ENCODE measurements at places on chromosomes 1 and 21.

DNA sequence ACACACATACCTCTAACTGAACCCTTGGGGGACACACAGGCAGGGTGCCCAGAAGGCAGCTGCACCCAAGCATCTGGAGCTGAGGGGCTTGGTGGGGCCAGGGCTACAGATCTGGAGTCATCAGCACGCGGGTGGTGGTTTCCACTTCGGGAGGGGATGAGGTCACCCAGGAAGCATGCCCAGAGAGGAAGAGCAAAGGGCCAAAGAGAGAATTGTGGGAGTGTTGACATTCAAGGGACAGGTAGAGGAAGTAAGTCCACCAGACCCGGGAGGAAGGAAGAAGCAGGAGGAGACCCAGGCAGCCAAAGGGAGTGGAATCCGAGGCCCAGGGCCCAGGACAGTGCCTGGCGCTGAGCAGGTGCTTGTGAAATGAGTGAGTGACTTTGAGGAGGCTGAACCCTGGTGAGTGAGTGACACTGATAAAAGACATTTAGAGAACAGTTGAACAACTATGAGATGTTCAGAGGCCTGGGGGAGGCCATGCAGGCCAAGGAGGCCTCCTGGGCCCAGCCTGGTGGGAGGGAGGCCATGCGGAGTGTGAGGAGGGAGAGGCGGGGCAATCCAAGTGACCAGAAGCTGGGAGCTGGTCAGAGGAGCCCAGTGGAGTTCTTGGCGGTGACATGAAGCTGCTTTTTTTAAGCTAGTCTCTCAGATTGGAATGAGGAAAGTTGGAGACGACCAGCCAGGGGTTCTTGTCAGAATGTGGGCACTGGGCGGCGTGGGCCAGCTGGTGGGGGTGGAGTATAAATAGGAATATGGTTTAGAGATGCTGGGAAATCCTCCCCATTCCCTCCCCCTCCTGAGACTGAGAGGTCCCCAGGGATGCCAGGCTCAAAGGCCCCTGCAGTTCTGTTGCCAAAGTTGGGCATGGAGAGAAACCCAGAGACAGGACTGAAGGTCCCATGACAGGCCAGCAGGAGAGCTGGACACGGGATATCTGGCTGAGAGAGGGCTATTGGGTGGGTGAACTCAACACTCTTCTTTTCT, 7.9 kb downstream of the CDK18 start:
- no peak for DNase-seq

DNA sequence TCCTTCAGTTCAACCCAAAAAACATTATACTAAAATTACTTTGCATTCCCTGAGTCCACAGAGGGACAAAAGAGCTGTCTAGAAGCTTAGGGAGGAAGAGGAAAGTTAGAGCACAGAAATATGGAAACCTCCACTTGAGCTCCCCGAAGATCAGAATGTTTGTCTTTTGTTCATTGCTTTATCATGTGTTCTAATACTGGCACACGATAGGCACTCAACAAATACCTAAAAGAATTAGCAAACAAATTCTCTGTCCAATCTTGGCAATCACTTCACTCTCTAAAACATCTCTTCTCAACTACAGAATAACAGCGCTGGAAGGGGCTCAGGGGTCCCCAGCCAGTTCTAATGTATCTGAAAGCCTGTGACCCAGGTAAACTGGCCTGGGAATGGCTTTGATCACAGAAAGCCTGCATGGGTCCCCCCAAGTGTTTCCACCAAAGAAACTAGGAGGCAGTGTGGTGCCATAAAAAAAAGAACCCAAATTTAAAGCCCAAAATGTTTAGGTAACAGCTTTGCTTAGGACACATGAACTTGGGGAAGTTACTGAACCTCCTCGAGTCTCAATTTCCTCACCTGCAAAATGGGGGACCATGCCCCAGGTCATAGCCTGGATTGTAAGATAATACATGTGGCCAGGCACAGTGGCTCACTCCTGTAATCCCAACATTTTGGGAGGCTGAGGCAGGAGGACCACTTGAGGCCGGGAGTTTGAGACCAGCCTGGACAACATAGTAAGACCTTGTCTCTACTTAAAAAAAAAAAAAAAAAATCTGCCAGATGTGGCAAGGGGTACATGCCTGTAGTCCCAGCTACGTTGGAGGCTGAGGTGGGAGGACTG, 45.8 kb downstream of the SSBP3 start:
- DNase-seq: no peak

GRCh38 chr1:15245593-15246360, 1.2 kb upstream of the FHAD1 start:
- no peak for DNase-seq

GRCh38 chr1:20192364-20192763, 6.0 kb upstream of the PLA2G2C start:
- peak; percentile 12 for DNase-seq

DNA sequence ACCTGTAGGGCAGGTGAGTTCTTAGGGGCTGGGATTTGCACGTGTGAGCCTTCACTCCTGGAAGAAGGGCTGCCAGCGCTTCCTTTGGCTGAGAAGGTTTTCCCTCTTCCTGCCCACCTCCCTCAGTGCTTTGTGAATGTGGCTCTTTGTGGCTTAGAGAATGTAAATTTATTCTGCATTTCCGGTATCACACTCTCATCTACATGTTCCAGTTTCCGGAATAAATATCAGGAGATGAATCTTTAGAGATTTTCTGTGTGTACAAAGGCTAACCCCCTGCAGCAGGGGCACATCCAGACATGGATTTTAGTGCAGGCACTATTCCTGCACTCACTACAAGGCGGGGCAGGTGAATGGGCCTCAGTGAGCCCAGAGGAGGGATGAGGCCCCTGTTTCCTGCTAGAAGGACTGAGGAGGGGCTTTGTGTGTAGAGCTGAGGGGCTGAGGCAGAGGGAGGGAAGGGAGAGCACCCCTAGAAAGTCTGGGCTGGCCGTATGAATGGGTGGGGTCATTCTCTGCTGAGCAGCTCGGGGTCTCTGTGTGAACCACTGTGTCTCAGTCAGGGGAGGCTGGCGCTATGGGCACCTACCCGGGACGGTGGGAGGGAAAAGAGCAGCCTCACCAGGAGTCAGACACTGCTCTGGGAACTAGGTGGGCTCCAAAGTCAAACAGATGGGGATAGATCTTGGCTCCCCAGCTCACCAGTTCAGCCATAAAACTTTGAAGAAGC, 207.5 kb downstream of the MATN1 start:
- DNase-seq: no peak

DNA sequence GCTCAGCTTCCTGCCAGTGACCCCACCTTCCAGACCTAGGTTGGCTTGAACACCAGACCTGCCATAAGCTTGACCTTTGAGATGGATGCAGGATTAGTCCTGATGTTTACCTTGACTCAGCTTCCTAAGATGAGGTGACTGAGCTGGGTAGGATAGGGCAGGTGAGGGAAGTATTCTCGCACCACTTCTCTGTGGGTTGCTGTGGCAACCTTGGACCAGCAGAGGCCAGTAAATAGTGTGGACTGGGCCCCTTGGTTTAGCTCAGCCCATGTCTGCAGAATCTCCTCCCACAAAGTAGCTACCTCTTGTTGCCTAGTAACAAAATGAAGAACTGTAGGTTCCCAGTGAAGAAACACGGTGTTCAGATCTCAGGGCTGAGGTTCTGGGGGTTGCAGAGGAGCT, 8.4 kb downstream of the RPS6KA1 start:
- DNase-seq: no peak

- no peak for DNase-seq
Observed at GRCh38 chr1:64505232-64505943, 35.5 kb downstream of the CACHD1 start.

DNA sequence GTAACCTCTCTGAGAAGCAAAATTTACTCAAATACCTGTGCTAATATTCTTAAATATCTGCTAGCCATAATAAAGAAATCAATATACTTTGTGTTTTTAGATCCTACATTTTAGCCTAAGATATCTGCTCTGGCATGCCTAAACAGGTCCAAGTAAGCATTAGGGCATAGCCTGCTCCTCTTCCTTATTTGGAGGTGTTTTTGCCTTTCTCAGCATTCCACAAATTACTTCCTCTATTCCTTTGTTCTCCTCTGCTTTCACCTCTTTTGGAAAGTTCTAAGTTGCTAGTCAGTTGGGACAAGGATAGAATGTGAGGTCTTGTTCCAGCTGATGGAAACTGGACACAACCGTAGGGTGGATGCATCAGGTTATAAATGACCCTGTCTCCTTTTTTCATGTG, 7.2 kb upstream of the OR10X1 start:
- no peak for DNase-seq

DNA sequence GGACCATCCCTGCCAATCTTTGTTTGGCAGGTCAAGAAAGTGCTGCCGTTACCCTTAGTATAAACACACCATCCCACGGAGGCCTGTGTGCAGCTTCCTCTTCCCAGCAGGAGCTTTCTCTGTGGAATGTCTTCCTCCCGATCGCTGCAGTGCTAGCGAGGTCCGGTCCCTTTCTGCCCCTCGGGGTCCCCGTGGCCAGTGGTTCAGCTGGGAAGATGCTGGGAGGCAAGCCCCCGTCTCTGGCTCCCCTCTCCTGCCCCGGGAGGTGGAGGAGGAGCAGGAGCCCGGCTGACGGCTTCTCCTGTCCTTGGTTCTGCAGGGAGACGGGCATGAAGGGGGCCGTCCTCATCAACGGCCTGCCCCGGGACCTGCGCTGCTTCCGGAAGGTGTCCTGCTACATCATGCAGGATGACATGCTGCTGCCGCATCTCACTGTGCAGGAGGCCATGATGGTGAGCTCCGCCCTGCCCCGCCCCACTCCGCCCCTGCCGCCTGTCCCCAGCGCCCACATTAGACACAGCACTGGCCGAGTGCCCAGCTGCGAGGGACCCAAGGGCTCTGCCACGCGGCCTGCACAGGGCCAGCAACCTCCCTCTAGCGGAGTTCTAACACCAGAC, 42.1 kb downstream of the TFF3 start:
- no peak for DNase-seq

GRCh38 chr1:25704267-25704691, 87.7 kb downstream of the MAN1C1 start:
- DNase-seq: no peak

DNA sequence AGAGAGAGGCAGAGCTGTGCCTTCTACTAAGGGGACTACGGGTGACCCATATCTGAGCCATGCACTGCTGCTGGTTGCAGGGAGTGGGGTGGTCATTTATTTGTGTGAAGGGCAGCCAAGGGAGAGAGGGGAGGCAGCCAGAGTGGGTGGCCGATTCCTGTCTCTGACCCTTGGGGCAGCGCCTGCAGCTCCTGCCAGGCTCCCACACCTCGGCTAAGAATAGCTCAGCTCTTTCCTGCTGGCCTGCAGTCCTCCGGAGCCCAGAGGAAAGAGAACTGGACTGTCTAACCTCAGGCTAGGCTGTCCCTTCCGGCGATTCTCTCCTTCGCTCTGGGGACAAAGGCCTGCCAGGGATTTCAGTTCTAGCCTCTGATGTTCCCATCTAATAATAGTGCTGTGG, 11.6 kb upstream of the CD34 start:
- no peak for DNase-seq

DNA sequence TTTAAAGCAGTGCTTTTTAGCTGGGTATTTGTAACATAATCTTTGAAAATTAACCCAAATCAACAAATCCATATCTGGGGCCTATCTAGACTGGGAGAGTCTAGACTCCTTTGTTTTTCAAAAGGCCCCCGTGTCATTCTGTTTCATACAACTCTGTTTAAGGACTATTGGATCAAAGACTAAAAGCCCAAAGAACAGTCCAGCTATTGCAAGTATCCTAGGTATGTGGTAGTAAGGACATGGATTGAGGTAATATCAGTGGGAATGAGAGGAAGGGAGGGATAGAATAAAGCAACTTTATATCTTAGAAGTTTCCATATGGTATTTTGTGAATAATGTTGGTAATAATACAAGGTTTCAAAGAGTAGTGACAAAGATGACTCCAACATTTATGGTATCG, 18.2 kb downstream of the KIF1B start:
- no peak for DNase-seq

DNA sequence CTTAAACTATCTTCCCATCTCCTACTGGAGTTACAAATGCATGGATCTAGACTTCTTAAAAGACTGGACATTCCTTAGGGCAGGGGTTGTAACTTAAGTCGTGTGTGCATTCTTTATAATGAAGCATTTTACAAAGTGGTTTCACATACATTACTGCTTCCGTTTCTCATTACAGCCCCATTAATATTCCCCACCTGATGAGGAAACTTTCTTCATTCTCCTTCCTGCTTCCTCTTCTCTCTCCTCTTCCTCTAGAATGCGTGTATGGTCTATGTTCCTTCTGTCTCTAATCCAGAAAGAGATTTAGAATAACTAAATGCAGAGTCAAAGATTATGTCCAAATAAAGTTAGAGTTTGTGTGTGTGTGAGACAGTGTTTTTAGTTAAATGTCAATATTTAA, 1.8 kb upstream of the CAP1 start:
- no peak for DNase-seq

DNA sequence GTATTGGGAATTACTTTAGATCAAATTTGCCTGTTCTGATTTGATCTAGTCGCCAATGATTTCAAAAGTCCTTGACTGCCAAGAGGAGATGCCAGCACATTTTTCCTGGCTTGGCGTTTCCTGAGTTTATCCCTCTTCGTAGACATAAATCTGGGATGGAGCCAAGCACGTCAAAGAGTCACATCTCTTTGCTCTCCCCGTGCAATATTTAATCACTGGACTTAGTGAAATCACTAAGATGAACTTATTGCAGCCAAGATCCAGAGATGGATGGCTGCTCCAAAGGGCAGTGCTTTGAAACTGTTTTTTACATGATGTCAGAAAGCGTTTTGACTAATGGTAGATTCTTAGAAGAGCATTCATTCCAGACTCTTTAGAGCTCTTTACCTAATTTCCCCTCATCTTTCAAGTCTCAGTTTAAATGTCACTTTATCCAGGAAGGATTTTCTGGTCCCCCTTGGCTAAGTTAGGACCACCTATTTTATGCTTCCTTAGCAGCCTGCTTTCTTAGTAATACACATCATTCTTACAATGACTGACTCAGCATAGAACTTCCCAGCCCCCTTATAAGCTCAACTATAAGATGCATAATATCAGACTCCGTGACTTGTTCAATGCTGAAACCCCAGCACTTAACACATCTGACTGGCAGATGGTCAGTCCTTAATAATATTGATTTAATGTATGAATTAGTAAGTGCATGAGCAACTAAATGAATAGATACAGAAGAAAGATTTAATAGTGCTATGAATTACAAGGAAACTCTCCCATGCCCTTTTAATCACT, 94.4 kb upstream of the GREM2 start:
- no peak for DNase-seq

GRCh38 chr1:9689011-9689706, 37.6 kb downstream of the PIK3CD start:
- DNase-seq: peak; percentile 83

DNA sequence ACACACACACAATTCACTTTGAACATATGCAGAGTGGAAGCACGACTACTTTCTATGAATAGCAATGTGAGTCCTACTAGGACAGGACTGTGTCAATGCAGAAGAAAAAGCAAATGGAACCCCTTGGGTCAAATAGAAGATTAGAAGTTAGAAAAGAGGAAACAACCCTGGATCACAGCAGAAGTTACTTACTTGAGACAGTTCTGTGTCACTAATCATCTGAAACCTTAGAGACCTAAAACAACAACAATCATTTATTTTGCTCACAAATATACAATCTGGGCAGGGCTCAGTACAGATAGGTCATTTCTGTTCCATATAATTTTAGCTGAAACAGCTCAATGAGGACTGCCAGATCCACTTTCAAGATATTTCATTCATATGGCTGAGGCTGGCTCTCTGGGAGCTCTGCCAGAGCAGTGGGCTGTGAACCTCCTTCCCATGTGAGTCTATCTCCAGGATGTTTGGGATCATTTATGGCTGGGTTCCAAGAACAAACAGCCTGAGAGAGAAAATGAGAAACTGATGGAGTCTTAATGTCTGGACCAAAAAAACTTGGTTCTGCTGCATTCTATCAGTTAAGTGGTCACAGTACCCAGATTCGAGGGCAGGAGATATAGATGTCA, 42.5 kb upstream of the IL10 start:
- peak; percentile 98 for DNase-seq

Measured in NCI-H446 (cell line).